Activated T-helper 1 cell treated with Interleukin-2 at 50 U/mL for 16 hours (primary cell): ENCODE measurements at places on chromosomes 13 and 19.

GRCh38 chr13:99125326-99125915 lies 75.2 kb upstream of the UBAC2 start:
- no peak for DNase-seq

GRCh38 chr13:88701551-88701950 lies 1030.4 kb downstream of the SLITRK5 start:
- DNase-seq, result no peak

GRCh38 chr19:35037716-35038622 lies 3.6 kb upstream of the HPN start:
- DNase-seq, result no peak

DNA sequence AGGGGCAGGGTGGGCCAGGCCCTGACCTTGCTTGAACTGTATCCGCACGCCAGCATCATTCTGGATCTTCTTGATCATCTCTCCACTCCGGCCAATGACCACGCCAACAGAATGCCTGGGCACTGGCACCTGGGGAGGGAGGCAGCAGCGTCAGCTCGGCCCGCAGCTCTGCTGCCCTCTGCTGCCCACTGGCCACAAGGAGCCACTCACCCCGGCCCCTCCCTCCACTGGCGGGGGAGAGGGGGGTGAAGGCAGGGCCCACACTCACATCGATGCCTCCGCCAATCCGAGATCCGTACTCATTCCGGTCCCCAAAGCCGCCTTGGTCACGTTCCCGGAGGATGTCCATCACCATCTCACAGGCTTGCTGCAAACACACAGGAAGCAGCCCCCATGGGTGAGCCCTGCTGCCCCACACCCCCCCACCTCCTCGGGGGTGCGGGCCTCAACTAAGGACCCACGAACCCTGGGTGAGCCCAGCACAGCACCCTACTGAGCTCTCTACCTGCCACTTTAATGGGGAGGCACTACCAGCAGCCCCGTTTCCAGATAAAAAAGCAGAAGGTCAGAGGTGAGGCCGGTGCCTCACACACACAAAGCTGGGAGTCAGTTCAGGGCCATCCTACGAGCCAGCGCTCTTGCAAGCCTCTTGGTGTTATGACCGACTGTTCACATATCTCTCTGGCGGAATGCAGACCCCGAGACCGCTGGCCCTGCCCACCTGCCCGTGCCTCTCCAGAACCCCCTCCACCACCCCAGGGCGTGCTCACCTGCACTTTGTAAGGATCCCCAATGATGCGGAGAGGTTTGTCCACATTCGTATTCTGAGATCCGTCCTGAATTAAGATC lies 6.7 kb downstream of the KHSRP start:
- no peak for DNase-seq

GRCh38 chr13:111486801-111487200 lies 166.4 kb downstream of the TEX29 start:
- DNase-seq, result no peak

GRCh38 chr13:97549201-97549600 lies 115.2 kb downstream of the RAP2A start:
- DNase-seq, result no peak
